Stimulated activated CD8-positive, alpha-beta memory T cell treated with anti-CD3 and anti-CD28 coated beads, Interleukin-4, amount 100 ng/mL, for 4 hours (primary cell): ENCODE measurements at places on chromosomes 7 and 10.

DNA sequence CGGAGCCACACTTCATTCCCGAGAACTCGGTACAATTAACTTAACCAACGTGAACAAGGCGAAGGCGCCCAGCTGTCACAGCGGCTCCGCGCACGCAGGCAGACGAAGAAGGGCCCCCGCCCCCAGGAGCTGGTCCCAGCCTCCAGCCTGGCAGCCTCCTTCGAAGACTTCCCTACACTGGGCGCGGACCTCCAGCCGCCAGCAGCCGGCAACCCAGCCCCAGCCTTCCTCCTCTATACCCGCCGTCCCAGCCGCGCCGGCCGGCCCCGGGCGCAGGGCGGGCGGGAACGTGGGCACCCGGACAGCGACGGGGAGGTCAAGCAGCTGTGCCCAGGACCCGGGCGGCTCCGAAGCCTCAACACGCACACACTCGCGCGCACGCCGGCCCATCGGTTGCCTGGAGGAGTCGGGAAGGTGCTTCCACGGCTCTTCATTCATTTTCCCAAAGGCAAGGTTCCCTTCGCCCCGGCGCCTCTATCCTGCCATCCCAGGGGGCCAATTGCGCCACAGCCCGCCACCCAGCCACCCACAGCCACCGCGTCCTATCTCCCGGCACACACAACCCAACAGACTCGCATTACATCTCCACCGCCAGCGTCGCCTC, 1.6 kb downstream of the CHST15 start:
- DNase-seq, result no peak

DNA sequence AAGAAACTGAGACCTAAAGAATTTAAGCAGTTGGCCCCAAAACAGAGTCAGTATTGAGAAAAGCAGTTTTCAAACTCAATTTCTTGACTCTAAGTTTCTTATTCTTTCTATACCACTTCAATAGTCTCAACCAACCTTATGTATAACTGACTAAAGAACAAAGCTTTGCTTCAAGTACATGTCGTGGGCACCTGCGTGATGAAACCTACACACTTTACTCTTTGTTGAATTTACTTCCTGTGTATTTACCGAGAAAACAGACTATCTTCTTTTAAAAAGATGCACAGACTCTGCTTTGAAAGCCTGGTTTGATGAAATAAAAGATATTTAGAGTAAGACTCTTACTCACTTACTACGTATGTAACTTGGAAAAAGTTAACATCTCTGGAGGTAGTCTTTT, 297.2 kb upstream of the CDC14C start:
- no peak for DNase-seq

- DNase-seq, result no peak
Observed at GRCh38 chr7:27141137-27141922, 2.2 kb downstream of the HOXA5 start.

DNA sequence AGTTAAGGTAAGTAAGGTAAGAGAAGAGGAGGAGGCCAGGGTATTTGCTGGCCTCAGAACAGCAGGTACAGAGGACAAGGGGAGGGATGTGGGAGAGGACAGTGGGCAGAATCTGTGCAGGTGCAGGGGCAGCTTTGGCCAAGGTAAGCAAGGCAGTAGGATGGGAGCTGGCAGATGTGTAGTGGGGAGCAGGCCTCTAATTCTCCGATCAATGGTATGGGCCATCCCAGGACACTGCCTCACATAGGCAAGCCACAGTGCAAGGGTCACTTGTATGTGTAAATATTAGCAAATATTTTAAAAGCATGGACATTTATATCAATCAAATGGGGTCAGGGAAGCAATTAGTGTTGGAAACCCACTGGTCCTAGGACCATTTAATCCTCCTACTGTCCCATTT, 373.5 kb downstream of the GRID1 start:
- DNase-seq, result no peak

DNA sequence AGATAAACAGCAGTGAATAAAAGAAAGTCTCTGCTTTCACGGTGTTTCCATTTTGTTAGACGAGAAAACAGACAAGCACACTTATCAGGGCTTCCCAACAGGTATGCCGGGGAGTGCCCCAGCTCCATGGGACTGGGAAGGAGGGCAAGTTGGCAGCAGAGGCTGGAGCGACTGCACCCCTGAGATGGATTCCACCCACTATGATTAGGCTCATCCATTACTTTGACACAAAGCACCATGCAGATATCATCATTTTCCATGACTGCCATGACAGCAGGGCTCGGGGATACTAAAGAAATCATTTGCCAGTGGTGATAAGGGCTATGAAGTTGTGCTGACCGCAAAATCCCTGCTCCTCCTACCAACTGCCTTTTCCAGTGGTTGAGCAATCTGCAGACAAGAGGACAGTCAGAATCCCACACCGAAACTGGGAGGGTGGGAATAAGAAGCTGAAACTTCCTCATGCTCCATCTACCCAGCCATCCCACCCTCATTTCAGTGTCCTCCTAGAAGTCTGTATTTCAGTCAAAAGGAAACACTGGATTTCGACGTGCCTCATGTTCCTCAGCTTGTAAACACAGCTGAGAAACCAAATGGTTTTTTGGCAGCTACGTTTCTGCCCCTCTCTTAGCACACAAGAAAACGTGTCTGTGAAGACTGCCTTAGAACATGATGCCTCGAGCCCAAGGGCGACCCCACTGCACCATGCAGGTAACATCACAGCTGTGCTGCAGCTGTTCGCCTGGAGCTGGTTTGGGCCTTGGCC, 15.5 kb downstream of the CREB3L2 start:
- no peak for DNase-seq

DNA sequence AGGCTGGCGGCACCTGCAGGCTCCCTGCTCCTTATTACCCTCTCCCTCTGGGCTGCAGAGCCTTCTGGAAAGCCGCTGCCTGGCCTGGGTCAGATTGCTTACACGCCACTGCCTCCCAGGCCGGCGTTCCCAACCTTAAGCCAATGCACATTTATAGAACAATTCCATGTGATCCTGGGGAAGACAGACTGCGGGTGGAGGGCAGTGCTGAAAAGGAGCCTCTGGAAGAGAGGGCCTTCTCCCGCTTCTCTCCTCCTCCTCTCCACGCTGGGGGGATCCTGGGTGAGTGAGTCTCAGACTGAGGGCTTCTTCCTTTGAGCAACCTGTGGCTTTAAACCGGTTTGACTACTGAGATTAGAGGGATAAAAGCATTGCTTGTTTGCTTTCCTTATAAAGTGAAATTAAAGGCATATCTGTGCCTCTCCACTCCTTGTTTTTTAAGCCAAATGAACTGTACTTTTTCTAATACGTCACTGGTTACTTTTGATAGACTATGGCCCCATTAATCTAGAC, 5.5 kb downstream of the TACC2 start:
- no peak for DNase-seq

GRCh38 chr7:145123502-145123901, 287.6 kb upstream of the TPK1 start:
- no peak for DNase-seq

- DNase-seq, result no peak
Observed at GRCh38 chr10:24209946-24210491, 1.1 kb downstream of the KIAA1217 start.

GRCh38 chr10:26485150-26485941, 47.2 kb downstream of the APBB1IP start:
- DNase-seq, result no peak

- no peak for DNase-seq
Observed at GRCh38 chr7:94297397-94297838, 97.3 kb upstream of the COL1A2 start.

DNA sequence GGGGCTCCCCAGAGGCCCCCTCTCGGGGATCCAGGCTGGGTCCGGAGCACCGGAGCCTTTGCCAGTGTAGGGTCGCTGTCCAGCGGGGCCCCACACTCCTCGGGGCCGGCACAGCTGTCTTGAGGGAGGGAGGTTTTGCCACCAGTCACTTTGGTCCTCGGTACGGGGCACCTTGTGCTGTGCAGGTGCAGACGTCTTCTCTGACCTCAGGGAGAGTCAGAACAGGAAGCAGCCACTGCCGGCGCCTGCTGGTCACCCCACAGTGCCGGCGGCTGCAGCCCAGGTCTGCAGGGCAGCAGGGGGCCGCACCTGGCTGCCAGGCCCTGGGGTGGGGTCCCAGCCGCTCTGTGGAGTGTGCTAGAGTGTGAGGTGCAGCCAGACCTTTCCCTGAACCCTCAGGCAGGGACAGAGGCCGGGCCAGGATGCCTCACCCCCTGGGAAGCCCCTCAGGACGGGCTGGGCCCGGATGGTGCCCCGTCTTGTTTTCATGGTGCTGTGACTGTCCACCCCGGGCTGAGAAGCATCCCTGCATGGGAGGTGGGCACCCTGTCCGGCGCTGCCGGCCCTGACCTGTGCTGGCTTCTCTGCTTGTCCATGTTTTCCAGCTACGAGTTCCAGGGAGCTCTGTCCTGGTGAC, 8.2 kb downstream of the MAFK start:
- DNase-seq, result no peak

DNA sequence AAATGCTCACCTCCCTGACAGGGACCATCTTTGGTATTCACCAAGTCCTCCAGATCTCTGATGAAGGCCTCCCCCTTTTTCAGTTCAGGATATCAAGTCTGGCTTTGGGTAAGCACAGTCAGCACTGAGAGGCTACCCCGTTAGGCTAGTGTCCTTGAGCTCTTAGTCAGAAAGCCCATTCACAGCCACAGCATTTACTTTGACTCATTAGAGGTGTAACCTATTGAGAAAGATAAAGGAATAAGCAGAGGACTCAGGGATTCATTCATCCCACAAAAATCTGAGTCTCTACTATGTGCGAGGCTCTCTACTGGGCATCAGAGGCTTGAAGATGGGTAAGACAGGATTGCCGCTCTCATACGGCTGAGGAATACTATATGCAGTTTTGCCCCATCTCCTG, 14.0 kb upstream of the RAMP3 start:
- no peak for DNase-seq

DNA sequence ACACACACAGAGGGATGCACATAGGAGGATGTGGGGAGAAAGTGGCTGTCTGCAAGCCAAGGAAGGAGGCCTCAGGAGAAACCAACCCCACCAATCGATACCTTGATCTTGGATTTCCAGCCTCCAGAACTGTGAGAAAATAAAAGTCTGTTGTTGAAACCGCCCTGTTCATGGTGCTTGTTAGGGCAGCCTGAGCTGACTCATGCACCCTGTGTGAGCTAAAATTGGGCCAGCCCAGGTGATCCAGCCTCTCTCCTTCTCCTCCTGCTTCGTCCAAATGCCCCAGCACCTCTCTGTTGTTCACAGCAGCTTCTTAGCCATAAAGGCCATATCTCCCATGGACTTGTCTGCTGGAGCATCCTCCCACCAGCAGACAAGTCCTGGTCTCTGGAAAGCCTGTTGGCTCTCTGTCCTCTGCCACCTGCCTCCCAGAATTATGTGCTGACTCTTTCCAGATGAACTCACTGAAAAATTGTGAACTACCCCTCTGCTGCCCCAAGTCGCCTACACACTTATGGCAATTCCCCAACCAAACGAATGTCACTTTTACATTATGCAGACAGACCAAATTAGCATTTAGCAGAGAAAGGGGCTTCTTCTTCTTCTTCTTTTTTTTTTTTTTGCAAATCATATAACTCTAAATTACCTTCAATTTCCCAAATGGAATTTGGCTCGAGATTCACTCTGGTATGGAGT, 30.2 kb upstream of the CARD11 start:
- no peak for DNase-seq

GRCh38 chr10:103720964-103721335, 134.4 kb downstream of the SH3PXD2A start:
- no peak for DNase-seq

DNA sequence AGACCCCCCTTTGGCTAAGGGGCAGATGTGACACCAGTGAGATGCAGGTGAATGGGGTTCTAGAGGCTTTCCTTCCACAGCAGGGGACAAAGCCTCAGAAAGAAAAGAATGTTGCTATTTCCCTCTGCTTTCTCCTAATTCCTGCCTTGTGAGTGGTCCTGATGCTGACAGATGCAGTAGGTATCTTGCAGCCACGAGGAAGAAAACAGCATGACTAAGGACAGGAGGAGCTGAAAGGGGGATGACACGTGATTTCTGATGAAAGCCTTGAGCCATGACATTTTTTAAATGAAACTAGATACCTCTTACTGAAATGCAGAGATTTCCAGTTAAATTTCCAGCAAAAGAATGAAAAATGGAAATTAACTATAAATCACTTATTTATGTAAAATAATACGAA, 92.4 kb downstream of the C1GALT1 start:
- DNase-seq, result no peak

- DNase-seq, result no peak
Observed at GRCh38 chr7:133135451-133135850, 53.6 kb upstream of the CHCHD3 start.

GRCh38 chr10:72953687-72954086, 919 bp downstream of the PLA2G12B start:
- no peak for DNase-seq

GRCh38 chr10:49165821-49166483, 22.2 kb downstream of the TMEM273 start:
- no peak for DNase-seq

DNA sequence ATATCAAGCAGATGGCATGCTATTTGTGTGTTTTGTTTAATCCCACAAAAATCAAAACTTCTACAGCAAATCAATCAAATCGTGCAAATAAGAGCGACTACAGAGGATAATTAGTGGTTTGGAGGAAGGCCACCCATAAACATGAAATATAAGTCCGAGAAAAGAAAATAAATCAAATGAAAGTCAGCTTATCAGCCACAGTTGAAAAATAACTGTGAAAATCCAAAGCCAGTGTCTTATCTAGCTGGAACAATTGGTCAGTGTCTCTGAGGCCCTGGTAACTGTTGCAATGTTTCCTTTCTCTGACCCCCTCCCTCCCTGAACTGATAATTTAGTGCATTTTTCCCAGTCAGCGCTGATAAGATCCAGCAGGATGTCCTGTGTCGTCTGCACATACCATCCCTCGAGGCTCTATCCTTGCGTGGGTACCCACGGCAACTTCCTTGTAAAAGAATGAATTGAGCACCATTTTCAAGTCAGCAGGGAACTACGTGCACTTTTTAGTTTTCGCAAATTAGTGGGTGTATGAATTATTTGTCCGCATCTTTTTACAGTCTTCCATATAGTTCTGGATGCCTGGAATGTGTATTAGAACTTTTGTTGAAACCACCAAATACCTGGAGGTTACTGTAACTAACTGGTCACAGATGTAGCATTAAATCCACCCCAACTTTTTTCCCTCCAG, 10.8 kb upstream of the JCAD start:
- DNase-seq, result no peak

- no peak for DNase-seq
Observed at GRCh38 chr10:43197834-43198681, 59.8 kb downstream of the CSGALNACT2 start.

GRCh38 chr10:26214004-26214403, 2.6 kb upstream of the GAD2 start:
- DNase-seq, result no peak

DNA sequence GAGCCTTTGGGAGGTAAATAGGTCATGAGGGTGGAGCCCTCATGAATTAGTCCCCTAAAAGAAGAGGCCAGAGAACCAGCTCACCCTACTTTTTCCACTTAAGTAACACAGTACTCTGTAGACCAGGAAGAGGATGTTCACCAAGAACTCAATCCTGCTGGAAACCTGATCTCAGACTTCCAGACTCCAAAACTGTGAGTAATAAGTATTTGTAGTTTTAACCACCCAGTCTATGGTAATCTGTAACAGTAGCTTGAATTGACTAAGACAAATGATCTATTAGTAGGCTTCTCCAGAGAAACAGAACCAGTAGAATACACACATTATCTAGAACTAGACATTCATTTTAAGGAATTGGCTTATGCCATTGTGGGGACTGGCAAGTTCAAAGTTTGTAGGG, 51.5 kb downstream of the ANKMY2 start:
- DNase-seq, result no peak
